PC-3 (cell line): ENCODE measurements at places on chromosomes 12 and 14. TPM values are rescaled to one million over a fixed set of nuclear protein-coding genes. Genes with fewer than 3 reads are reported as not detected.

Gene RND1
- total RNA-seq, result 7.6 and 8.3 TPM in 2 replicates

Gene ASB2
- total RNA-seq, result 0.12 and 0.22 TPM in 2 replicates

Gene PRB2
- total RNA-seq, result not detected in 2 replicates

Gene PIANP
- not detected in 2 replicates for total RNA-seq

Gene CLEC4A
- 0.51 TPM in 1 of 2 replicates, not detected in the other for total RNA-seq

Gene SOAT2
- 0.07 and 0.86 TPM in 2 replicates for total RNA-seq

Gene CCDC59
- total RNA-seq, result 53.0 and 70.1 TPM in 2 replicates

Gene HPD
- not detected in 2 replicates for total RNA-seq

Gene GPR162
- not detected in 2 replicates for total RNA-seq

Gene GPRC5D
- not detected in 2 replicates for total RNA-seq
